ENCODE measurements at places on chromosomes 11 and 22. TPM values are rescaled to one million over a fixed set of nuclear protein-coding genes. Genes with fewer than 3 reads are reported as not detected.

IMMP1L gene
- 18.2 TPM for total RNA-seq

- H3K27ac ChIP-seq = no peak overlapping the region
- DNase-seq = no peak
- H3K4me3 ChIP-seq = no peak overlapping the region
- H3K4me1 ChIP-seq = no peaks in the 10 kb centered on the region
- no peaks in the 10 kb centered on the region for H3K36me3 ChIP-seq
Measured at GRCh38 chr11:119447664-119448242, 24.8 kb upstream of the THY1 start.

PTDSS2 gene
- 38.5 TPM for total RNA-seq

DNA sequence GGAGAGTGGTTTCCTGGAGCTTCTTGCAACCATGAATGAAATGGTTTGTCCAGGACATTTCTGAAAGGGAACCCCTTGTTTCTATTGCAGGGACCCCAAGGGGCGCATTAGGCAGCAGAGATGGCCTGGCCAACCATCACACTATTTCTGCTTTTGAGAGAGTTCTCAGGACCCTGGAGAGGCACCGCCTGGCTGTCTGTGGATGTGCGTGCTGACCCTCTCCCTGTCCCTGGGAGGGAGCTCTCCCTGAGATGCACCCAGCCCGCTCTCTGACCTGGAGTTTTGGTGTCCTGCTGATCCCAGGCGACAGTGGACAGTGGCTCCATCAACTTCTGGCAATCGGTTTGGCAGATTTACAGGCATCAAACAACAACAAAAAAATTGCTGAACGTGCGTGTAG is 80.3 kb upstream of the SLC22A12 start:
- H3K4me3 ChIP-seq = no peak overlapping the region
- H3K27me3 ChIP-seq = peaks cover 8% of the 10 kb centered on the region
- no peak for DNase-seq
- no peak overlapping the region for H3K27ac ChIP-seq
- peaks cover 9% of the 10 kb centered on the region for H3K4me1 ChIP-seq

- no peak for DNase-seq
- H3K4me3 ChIP-seq = no peak overlapping the region
- H3K36me3 ChIP-seq = no peaks in the 10 kb centered on the region
- no peak overlapping the region for H3K27ac ChIP-seq
- H3K4me1 ChIP-seq = no peaks in the 10 kb centered on the region
Measured at GRCh38 chr11:45079943-45080719, 66.3 kb upstream of the PRDM11 start.

DNA sequence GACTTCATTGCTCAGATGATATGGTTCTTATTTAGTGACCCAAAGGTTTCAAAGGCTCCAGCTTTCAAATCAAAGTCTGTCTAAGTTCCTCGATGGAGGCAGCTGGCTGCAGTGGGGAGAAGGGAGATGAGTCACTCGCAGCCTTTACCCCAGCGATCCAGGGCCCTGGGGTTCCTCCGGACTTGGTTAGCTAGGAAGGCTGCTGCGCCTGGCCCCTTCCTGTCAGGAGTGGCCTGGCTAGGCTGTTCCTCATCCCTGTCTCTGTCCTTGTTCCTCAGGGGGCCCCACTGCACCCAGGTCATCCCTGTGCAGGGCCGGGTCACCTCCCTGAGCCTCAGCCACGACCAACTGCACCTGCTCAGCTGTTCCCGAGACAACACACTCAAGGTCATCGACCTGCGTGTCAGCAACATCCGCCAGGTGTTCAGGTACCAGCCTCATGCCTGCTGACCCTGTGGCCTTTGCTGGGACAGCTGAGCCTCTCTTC is 13.9 kb downstream of the ATG16L2 start:
- peak; percentile 74 for DNase-seq
- no peaks in the 10 kb centered on the region for H3K27me3 ChIP-seq
- no peak overlapping the region for H3K4me3 ChIP-seq
- H3K4me1 ChIP-seq = peaks cover 38% of the 10 kb centered on the region

- peak; percentile 89 for DNase-seq
- peak within 1 kb of the TSS; percentile 81 for H3K4me3 ChIP-seq
- H3K36me3 ChIP-seq = peaks cover 12% of the 10 kb centered on the region
- H3K27ac ChIP-seq = peak within 1 kb of the TSS; percentile 87
- peaks cover 44% of the 10 kb centered on the region for H3K4me1 ChIP-seq
Measured at GRCh38 chr11:64246871-64247728, at the start of gene PPP1R14B. PPP1R14B (minus strand) TSS chr11:64246943; CDS start chr11:64246673, 270 bp downstream.

Measured in adrenal gland (tissue), 19 donors.